ENCODE measurements at places on chromosomes 11 and 22. TPM values are rescaled to one million over a fixed set of nuclear protein-coding genes. Genes with fewer than 3 reads are reported as not detected.

NCAM1 gene
- 0.09 TPM for total RNA-seq

ANO9 gene
- total RNA-seq: 31.7 TPM

MCHR1 gene
- total RNA-seq: not detected

C11orf91 gene
- total RNA-seq: not detected

DNA sequence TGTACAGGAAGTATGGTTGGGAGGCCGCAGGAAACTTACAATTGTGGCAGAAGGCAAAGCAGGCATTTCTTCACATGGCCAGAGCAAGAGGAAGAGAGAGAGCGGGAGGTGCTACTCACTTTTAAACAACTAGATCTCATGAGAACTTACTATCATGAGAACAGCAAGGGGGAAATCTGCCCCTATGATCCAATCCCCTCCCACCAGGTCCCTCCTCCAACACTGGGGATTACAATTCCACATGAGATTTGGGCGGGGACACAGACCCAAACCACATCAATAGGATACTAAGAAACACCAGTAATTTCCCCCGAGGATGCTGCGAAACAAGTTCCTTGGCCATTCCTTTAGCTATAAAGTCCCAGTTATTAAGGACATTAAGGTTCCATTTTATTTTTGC, 94.1 kb upstream of the SC5D start:
- no peak for DNase-seq

- peak; percentile 10 for DNase-seq
Observed at GRCh38 chr22:26700886-26701285, 43.5 kb downstream of the MIAT start.

- DNase-seq: no peak
Observed at GRCh38 chr11:20274031-20274430, 89.5 kb upstream of the HTATIP2 start.

DNA sequence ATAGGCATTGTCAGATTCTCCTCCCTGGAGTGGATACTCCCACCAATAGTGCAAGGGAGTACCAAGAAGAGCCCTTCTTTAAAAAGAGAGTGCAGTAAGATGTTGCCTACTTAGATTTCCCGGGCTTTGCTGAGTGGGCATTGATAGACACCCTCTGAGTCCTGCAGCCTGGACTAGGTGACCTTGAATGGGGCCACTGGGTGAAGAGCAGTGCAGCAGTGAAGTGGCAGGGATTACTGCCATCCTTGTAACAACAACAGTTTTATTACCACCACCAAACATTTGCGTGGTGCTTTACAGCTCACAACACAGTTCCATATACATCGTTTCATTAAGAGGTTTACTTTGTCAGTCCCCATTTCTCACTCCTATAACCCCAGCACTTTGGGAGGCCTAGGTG, 59.4 kb downstream of the MICAL2 start:
- no peak for DNase-seq

DNA sequence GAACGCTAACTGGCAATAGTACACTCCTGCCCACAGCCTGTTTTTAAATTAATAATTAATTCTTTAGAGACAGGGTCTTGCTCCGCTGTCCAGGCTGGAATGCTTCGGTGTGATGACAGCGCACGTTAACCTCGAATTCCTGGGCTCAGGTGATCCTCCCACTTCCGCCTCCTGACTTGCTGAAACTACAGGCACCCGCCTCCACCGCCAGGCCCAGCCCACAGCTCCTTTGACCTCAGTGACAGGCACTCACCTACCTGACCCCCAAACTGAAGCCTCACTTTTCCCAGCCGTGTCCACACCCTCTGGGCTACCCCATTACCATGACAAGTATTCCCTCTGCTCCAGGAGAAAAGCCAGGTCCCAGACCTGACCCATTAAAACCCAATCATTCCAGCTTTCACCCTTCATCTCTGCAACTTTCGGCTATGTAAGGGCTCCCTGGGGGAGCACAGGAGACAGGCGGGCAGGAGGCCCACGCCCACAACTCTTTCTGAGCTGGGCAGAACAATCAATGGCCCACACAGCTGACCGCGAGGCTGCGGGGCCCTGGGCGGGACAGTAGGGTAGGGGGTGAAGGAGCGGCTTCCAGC, 730 bp downstream of the LMNTD2 start:
- DNase-seq: peak; percentile 33

GRCh38 chr11:85170184-85170583, 457.0 kb downstream of the DLG2 start:
- no peak for DNase-seq

- peak; percentile 77 for DNase-seq
Observed at GRCh38 chr11:2301631-2302305, at the start of the genes C11orf21 and TSPAN32. TSS of gene C11orf21 (minus strand) at chr11:2301918. CDS start at chr11:2301808, 110 bp downstream. TSS of gene TSPAN32 (plus strand) at chr11:2302013. CDS start at chr11:2302150, 137 bp downstream.

GRCh38 chr11:57224537-57224936, 12.5 kb downstream of the APLNR start:
- DNase-seq: no peak

- DNase-seq: no peak
Observed at GRCh38 chr11:82924522-82925224, 23.1 kb downstream of the DDIAS start.

GRCh38 chr22:42320443-42321416, 50.3 kb upstream of the TCF20 start:
- DNase-seq: no peak

- no peak for DNase-seq
Observed at GRCh38 chr11:22491555-22492225, 133.9 kb downstream of the FANCF start.

Measured in activated CD4-positive, alpha-beta T cell treated with anti-CD3 and anti-CD28 coated beads for 36 hours (primary cell).